Naive thymus-derived CD4-positive, alpha-beta T cell (primary cell): ENCODE measurements at places on chromosomes 1 and 21. TPM values are rescaled to one million over a fixed set of nuclear protein-coding genes. Genes with fewer than 3 reads are reported as not detected.

GRCh38 chr1:204442376-204443259, 31.0 kb upstream of the PPP1R15B start:
- DNase-seq: no peak
- H3K27ac ChIP-seq: no peak overlapping the region
- H3K27me3 ChIP-seq: no peaks in the 10 kb centered on the region
- peaks cover 6% of the 10 kb centered on the region for H3K36me3 ChIP-seq
- H3K4me3 ChIP-seq: no peak overlapping the region

GRCh38 chr1:228378090-228378872, 28.4 kb downstream of the TRIM11 start:
- DNase-seq: peak; percentile 67
- H3K27me3 ChIP-seq: peaks cover 4% of the 10 kb centered on the region
- no peaks in the 10 kb centered on the region for H3K4me1 ChIP-seq
- no peaks in the 10 kb centered on the region for H3K36me3 ChIP-seq

DNA sequence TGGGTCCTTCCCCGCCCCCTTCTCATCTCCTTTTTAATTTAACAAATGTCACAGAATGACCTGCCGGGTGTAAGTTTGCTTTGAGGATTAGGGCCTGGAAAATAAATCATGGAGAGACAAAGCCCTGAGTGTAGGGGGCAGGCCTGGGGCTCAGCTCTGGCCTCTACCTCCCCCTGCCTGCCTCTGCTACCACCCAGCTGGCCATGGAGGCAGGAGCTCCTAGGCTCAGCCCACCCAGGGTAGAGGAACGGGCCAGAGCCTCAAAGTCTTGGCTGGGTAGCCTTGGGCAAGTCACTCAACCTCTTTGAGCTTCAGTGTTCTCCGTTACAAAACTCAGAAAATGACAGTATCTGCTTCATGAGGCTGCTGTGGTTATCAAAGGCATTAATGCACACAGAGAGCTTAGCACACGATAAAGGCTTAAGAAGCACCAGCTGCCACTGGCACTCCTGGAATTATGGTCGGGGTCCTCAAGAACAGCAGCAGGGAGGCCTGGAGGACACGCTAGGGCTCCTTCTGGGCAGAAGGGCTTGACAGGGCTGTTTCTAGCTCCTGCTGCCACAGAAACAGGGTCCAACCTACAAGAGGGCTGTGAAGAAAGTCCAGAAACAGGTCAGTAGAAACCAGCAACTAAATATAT, 39.0 kb downstream of the LRP8 start:
- H3K27me3 ChIP-seq: no peaks in the 10 kb centered on the region
- H3K4me3 ChIP-seq: no peak overlapping the region
- no peak for DNase-seq
- no peaks in the 10 kb centered on the region for H3K36me3 ChIP-seq
- H3K27ac ChIP-seq: no peak overlapping the region

DNA sequence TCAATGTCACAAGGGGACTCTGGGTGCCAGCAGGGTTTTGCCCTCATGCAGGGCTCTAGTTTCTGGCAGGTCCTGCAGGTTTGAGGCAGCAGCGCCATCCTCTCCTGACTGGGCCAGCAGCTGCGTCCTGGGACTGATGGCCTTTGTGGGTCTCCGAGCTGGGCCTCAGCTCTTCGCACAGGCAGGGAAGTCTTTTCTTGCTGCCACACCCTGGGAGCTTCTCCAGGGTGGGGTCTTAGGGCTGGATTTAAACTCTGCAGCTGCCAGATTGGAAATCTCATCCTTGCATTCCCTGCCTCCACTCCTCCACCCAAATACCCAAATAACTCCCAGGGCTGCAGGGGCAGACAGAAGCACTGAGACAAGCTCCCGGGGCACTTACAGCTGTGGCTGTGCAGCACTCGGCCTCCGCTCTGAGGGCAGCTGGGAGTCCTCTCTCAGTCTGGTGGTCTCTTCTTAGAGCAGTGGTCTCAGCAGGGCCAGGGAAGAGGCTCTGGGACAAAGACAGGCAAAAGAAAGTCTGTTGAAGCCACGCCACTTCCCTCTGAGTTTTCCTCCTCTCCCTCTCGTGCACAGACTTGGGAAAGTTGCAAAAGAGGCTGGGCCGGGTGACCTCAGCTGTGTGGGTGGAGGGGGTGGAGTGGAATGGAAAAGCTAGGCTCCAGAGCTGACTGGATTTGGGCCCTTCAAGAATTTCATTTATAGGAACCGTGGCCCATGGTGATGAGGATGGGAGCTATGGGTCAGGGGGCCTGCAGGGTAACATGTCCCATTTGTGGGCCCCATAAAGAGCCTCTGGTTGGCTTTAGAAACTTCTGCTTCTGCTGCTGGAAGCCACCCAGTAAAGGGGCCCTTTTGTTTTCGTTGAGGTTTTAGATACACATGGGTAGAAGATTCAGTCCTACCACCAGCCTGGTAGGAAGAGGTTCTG, at the start of gene RAB7B:
Gene RAB7B (minus strand): TSS at position 525 of the 931 bp plus-strand sequence. CDS start 9,260 bp downstream, outside the sequence.
- no peaks in the 10 kb centered on the region for H3K27me3 ChIP-seq
- no peaks in the 10 kb centered on the region for H3K36me3 ChIP-seq
- H3K4me1 ChIP-seq: no peaks in the 10 kb centered on the region

The OLFML2B gene
- 0.35 TPM for total RNA-seq

The PTPN22 gene
- 27.5 TPM for total RNA-seq

DNA sequence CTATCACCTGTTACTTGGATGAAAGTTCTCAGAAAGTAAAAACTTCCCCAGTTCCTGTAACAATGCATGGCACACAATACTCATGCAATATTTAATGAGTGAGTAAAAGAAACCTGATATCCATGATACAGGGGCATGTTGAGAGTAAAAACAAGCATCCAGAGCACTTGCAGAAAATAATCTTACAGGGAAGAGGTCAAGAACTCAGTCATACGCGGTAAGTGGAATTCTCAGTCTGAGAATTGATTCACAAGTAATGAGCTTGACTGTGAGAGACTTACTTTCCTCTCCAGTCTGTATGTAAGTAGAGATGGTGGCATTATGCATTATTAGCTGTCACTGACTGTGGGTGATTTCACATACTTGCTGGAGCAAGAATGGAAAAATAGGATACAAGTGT, 976.9 kb downstream of the BRINP3 start:
- no peaks in the 10 kb centered on the region for H3K4me1 ChIP-seq
- no peaks in the 10 kb centered on the region for H3K36me3 ChIP-seq
- DNase-seq: no peak
- no peak overlapping the region for H3K27ac ChIP-seq

The MEF2D gene
- 190 TPM for total RNA-seq

- H3K4me3 ChIP-seq: no peak overlapping the region
- no peaks in the 10 kb centered on the region for H3K36me3 ChIP-seq
- no peak overlapping the region for H3K27ac ChIP-seq
- H3K27me3 ChIP-seq: no peaks in the 10 kb centered on the region
These were observed 5.1 kb downstream of the CLCNKB start for GRCh38 chr1:16048573-16049189.

The LCE1D gene
- total RNA-seq: not detected

DNA sequence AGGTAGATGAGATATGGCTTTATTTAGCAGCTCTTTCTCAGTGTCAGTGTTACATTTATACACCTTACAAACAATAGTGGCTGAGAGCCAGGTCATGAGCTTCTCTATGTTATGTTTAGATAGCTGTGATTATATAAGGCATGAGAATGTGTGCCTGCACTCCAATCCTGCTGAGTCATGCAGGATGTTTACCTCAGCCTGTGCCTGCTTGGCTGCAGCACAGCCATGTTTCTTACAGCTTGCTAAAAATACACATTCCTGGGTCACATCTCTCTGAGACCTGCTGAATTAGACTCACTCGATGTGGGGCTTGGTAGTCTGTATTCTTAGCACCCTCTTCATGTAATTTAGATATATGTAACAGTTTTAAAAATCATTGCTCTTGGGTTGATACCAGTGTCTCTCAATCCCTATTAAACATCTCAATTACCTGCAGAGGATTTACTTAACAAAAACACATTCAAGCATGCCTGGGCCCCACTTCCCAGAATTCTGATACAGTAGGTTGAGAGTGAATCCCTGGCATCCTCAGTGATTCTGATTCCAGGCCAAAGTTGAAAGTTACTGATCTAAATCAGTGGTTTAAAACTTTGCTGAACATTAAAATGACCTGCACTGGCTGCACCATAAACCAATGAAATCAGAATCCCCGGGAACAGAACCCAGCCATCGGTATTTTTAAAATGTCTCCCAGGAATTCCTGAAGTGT, 107.5 kb downstream of the GDAP2 start:
- no peaks in the 10 kb centered on the region for H3K36me3 ChIP-seq
- H3K4me3 ChIP-seq: no peak overlapping the region
- no peak overlapping the region for H3K27ac ChIP-seq
- no peak for DNase-seq
- no peaks in the 10 kb centered on the region for H3K4me1 ChIP-seq

GRCh38 chr1:41380979-41381691, 19.9 kb downstream of the FOXO6 start:
- H3K27me3 ChIP-seq: peaks cover 9% of the 10 kb centered on the region
- H3K4me3 ChIP-seq: peak overlapping the region; percentile 17
- no peak overlapping the region for H3K27ac ChIP-seq
- no peaks in the 10 kb centered on the region for H3K36me3 ChIP-seq
- no peak for DNase-seq

- H3K4me3 ChIP-seq: no peak overlapping the region
- H3K27me3 ChIP-seq: no peaks in the 10 kb centered on the region
- no peak overlapping the region for H3K27ac ChIP-seq
- H3K4me1 ChIP-seq: no peaks in the 10 kb centered on the region
These were observed 31.1 kb downstream of the EDARADD start for GRCh38 chr1:236425031-236425663.

DNA sequence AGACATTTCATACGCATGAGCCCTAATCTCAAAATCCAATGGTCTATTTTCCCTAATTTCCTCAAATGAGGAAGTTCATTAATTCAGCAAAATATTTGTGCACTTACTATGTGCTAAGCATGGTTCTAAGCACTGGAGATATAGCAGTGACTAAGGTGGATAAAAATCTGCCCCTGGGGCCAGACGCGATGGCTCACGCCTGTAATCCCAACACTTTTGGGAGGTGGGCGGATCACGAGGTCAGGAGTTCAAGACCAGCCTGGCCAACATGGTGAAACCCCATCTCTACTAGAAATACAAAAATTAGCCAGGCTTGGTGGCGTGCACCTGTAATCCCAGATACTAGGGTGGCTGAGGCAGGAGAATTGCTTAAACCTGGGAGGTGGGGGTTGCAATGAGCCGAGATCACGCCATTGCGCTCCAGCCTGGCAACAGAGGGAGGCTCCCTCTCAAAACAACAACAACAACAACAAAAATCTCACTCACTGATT, 4.3 kb upstream of the MIIP start:
- DNase-seq: no peak
- H3K4me1 ChIP-seq: no peaks in the 10 kb centered on the region
- no peak overlapping the region for H3K27ac ChIP-seq
- H3K36me3 ChIP-seq: peaks cover 3% of the 10 kb centered on the region

DNA sequence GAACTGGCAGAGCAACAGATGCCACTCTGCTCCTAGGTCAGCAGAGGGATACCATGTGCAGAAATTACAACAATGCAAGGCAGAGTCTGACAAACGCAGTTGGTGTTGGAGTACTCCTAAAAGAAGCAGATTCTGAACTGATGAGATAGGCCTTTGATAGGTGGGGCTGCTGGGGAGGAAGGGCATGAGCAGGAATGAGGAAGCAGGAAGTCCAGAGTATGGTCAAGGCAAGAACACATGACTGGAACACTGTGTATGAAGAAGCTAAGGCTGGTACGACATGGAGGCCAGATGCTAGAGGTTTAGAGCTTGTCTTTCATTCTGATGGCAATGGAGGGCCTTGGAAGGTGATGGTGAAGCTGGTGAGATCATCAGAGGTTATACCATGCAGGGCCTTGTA, 11.5 kb upstream of the THRAP3 start:
- DNase-seq: no peak
- no peak overlapping the region for H3K4me3 ChIP-seq
- no peaks in the 10 kb centered on the region for H3K36me3 ChIP-seq
- no peak overlapping the region for H3K27ac ChIP-seq
- H3K27me3 ChIP-seq: no peaks in the 10 kb centered on the region

GRCh38 chr1:43973981-43974442, 748 bp upstream of the ATP6V0B start:
- DNase-seq: no peak
- peaks cover 32% of the 10 kb centered on the region for H3K4me1 ChIP-seq
- peak overlapping the region; percentile 93 for H3K4me3 ChIP-seq

DNA sequence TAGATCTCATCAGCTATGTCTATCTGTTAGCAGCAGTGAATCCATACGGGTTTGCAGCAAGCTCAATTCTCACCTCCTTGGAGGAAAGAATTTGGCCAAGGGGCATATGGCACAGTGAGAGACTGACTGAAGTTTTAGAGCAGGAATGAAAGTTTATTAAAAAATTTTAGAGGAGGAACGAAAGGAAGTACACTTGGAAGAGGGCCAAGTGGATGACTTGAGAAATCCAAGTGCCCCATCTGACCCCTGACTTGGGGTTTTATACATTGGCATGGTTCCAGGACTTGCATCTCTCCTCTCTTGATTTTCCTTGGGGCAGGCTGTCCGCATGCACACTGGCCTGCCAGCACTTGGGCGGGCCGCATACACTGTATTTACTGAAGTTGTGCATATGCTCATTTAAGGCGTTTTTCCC, 9.2 kb upstream of the OSBPL9 start:
- no peaks in the 10 kb centered on the region for H3K4me1 ChIP-seq
- H3K27ac ChIP-seq: no peak overlapping the region
- DNase-seq: no peak
- no peak overlapping the region for H3K4me3 ChIP-seq
- no peaks in the 10 kb centered on the region for H3K36me3 ChIP-seq

The TSPEAR gene
- total RNA-seq: not detected

GRCh38 chr1:79787631-79788030, 781.1 kb upstream of the ADGRL4 start:
- no peak overlapping the region for H3K27ac ChIP-seq
- no peaks in the 10 kb centered on the region for H3K27me3 ChIP-seq
- no peak for DNase-seq
- H3K4me1 ChIP-seq: no peaks in the 10 kb centered on the region
- H3K36me3 ChIP-seq: no peaks in the 10 kb centered on the region

- H3K36me3 ChIP-seq: no peaks in the 10 kb centered on the region
- H3K27ac ChIP-seq: no peak overlapping the region
- no peak for DNase-seq
- H3K4me3 ChIP-seq: no peak overlapping the region
- no peaks in the 10 kb centered on the region for H3K27me3 ChIP-seq
These were observed 77.4 kb downstream of the ACBD6 start for GRCh38 chr1:180424848-180425457.

The LIN9 gene
- 8.0 and 8.9 TPM in 2 replicates for total RNA-seq

DNA sequence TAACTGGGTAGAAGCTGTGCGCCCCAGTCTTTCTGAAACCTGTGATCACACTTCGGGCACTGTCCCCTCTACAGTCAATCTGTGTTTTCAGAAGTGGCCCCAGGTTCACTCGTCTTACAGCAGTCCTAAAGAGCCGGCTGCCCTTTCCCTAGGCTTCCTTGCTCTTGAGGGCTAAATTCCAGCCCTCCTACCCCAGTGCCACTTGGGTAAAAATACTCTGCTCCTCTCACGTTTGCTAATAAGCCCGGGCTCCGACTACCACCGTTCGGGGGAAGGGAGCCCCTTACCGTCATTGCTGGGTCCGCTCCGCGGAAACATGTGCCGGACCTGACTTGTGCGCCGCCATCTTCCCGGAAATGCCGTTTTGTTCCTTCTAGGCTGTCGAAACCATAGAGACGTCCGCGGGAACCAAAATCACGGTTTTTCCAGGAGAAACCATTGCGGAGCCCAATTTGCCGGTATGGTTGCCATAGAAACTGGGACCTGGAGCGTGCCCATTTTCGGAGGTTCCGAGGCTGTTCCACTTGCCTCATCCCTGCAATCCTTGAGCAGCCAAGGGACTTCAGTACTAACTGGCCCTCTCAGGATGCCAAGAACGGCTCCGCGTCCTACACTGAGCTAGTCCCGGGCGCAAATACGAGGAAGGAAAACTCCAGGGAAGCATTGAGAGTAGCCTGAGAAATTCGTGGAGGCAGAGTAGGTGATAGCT, at the start of gene GPATCH4:
Gene GPATCH4 (minus strand): TSS at position 358 of the 709 bp plus-strand sequence.
- peak within 1 kb of the TSS; percentile 68 for H3K4me3 ChIP-seq
- H3K27me3 ChIP-seq: no peaks in the 10 kb centered on the region
- DNase-seq: peak; percentile 75
- peaks cover 19% of the 10 kb centered on the region for H3K4me1 ChIP-seq
- peaks cover 29% of the 10 kb centered on the region for H3K36me3 ChIP-seq
